IMR-90 (cell line): ENCODE measurements at places on chromosomes 6 and 20. TPM values are rescaled to one million over a fixed set of nuclear protein-coding genes. Genes with fewer than 3 reads are reported as not detected.

Gene BRPF3
- 8.3 and 10.2 TPM in 2 replicates for total RNA-seq

Gene HLA-DMB
- total RNA-seq: 0.18 and 0.28 TPM in 2 replicates

Gene MRAP2
- total RNA-seq: under 0.01 TPM in 1 of 2 replicates, not detected in the other

Gene SLC17A1
- total RNA-seq: not detected in 2 replicates

Gene THBD
- under 0.01 TPM in 1 of 2 replicates, not detected in the other for total RNA-seq

Gene SPTLC3
- total RNA-seq: 1.4 and 1.6 TPM in 2 replicates

Gene GJA1
- total RNA-seq: 314 and 323 TPM in 2 replicates

Gene FKBP1C
- 0.56 and 0.72 TPM in 2 replicates for total RNA-seq

GRCh38 chr20:4875578-4876067, 125.7 kb downstream of the SLC23A2 start:
- no peaks in the 10 kb centered on the region for H3K27me3 ChIP-seq
- no peak overlapping the region for H3K4me3 ChIP-seq
- no peak for DNase-seq
- peaks cover 1% of the 10 kb centered on the region; the same call in 1 of the 2 replicates for H3K4me1 ChIP-seq
- no peak overlapping the region for H3K27ac ChIP-seq

- H3K4me3 ChIP-seq: no peak overlapping the region
- H3K27me3 ChIP-seq: no peaks in the 10 kb centered on the region
- peaks cover 28% of the 10 kb centered on the region for H3K4me1 ChIP-seq
- peak overlapping the region; percentile 77; the same call in 1 of the 2 replicates for H3K27ac ChIP-seq
- H3K36me3 ChIP-seq: peaks cover 41% of the 10 kb centered on the region
- DNase-seq: peak; percentile 89
Measured at GRCh38 chr20:35120012-35120701, 27.0 kb downstream of the EDEM2 start.

DNA sequence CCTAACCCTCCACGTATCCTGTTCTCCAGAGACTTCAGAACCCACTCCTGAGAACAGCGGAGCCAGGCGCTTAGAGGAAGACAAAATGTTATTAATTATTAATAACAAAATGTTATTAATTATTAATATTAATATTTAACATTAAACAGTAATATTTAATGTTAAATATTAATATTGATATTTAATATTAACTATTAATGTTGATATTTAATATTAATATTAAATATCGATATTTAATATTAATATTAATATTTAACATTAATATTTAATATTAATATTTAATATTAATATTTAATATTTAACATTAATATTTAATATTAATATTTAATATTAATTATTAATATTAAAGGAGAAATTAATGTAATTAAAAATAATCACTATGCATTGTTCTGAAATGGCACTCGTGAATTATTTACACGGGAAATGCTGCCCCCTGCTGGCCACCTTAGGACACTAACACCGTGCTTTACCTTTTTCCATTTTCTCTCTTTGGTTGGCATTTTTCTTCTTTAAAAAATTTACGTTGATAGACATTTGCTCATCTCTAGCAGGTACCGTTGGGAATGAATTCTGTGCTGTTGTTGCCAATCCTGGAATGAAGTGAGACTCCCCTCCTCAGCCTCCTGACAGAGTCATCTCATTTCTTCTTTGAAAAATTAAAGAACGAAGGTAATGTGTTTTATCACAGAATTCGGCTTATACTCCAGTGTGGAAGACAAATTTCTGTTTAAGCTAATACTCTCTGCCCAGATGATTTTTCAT, 7.5 kb upstream of the GGTLC1 start:
- no peaks in the 10 kb centered on the region; the same call in 1 of the 2 replicates for H3K27me3 ChIP-seq
- H3K4me3 ChIP-seq: no peak overlapping the region
- no peak overlapping the region for H3K27ac ChIP-seq
- DNase-seq: peak; percentile 24

DNA sequence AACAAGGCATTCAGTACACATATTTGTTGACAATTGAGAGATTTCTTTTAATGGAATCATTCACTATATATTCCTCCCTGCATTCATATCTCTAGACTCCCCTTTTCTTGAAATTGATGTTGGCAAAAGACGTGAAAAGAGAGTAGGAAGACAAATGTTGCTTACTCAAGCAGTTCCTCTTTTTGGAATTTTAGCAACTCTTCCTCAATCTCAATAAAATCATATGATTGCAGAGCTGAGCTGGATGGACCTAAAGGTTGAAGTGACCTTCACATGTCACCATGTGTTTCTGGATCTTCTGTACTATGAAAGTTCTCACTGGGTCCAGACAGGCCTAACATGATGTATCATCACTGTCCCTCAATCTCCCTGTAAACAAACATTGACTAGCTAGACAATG, 18.6 kb downstream of the ADGRF1 start:
- H3K27ac ChIP-seq: no peak overlapping the region
- no peaks in the 10 kb centered on the region for H3K36me3 ChIP-seq
- H3K27me3 ChIP-seq: peaks cover 1% of the 10 kb centered on the region; the same call in 1 of the 2 replicates
- H3K4me3 ChIP-seq: no peak overlapping the region
- no peaks in the 10 kb centered on the region for H3K4me1 ChIP-seq
- DNase-seq: no peak

DNA sequence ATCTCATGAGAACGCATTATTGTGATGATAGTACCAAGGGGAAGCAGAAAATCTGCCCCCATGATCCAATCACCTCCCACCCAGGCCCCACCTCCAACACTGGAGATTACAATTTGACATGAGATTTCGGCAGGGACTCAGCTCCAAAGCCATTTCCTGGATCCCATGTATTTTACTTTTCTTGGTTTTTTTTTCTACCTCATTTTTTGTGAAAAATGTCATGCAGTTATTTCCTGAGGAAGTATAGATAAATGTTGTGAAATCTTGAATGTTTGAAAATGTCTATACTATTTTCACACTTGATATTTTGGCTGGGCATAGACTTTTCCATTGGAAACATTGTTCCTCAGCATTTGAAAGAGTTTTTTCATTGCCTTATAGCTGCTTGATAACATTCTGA, 9.1 kb upstream of the BRPF3 start:
- no peak overlapping the region for H3K27ac ChIP-seq
- no peaks in the 10 kb centered on the region for H3K4me1 ChIP-seq
- H3K36me3 ChIP-seq: no peaks in the 10 kb centered on the region
- no peak for DNase-seq

GRCh38 chr6:158703111-158703836, 53.4 kb downstream of the SYTL3 start:
- no peak for DNase-seq
- no peak overlapping the region for H3K4me3 ChIP-seq
- H3K4me1 ChIP-seq: peaks cover 12% of the 10 kb centered on the region
- no peaks in the 10 kb centered on the region for H3K36me3 ChIP-seq
- no peaks in the 10 kb centered on the region for H3K27me3 ChIP-seq

DNA sequence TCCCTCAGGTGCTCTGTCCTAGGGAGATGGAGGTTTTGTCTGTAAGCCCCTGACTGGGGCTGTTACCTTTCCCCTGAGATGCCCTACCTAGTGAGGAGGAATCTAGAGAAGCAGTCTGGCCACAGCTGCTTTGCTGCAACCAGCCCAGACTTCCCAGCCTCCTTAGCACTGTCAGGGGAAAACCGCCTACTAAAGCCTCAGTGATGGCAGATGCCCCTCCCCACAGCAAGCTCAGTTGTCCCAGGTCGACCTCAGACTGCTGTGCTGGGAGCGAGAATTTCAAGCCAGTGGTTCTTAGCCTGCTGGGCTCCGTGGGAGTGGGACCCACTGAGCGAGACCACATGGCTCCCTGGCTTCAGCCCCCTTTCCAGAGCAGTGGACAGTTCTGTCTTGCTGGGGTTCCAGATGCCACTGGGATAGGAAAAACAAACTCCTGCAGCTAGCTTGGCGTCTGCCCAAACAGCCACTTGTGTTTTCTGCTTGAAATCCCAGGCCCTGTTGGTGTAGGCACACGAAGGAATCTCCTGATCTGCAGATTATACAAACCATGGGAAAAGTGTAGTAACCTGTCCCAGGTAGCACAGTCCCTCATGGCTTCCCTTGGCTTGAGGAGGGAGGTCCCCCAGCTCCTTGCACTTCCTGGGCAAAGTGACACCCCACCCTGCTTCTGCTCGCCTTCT, 146.4 kb upstream of the PROKR2 start:
- no peaks in the 10 kb centered on the region for H3K4me1 ChIP-seq
- H3K27me3 ChIP-seq: peaks cover 2% of the 10 kb centered on the region; the same call in 1 of the 2 replicates
- no peak overlapping the region for H3K4me3 ChIP-seq
- no peaks in the 10 kb centered on the region for H3K36me3 ChIP-seq
- no peak for DNase-seq
- H3K27ac ChIP-seq: no peak overlapping the region

- no peak for DNase-seq
- no peaks in the 10 kb centered on the region for H3K36me3 ChIP-seq
Measured at GRCh38 chr6:54519161-54519560, 210.9 kb downstream of the TINAG start.

DNA sequence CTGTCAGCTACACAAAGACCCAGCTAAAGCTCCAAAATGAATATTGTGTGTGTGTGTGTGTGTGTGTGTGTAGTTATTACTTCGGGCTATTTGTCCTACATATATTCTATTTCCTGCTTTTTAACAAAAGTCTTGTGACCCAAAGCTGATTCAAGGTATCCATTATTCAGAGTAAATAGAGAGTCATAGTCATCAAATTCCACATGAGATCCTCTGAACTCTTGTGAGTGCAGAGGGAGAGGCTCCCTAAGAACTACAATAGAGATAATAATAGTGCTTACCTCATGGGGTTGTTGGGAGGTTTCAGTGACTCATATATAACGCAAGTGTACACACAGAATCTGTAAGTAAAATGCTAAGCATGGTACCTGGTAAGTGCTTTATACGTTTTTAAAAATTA, 95.6 kb upstream of the SHLD1 start:
- H3K4me1 ChIP-seq: peaks cover 33% of the 10 kb centered on the region
- no peaks in the 10 kb centered on the region for H3K36me3 ChIP-seq
- no peak overlapping the region for H3K4me3 ChIP-seq
- peak; percentile 97 for DNase-seq

DNA sequence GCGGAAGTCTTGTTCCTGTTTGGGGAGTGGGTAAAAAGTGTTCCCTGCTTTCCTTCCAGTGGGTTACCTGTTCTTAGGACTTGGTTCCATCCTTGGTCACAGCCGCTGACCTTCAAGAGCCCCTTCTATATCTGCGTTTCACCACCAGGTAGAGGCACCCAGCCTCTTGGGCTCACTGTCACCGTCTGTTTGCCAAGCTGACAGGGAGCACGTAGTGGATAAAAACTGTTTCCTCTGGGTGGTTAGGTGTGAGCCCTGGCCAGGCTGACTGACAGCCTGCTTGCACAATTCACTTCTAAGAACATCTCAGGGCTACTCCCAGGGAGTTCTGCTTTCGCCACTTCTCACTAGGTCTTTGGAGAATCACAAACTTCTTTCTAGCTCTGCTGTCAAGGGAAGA, 1.8 kb upstream of the JPH2 start:
- H3K4me3 ChIP-seq: no peak overlapping the region
- H3K27me3 ChIP-seq: no peaks in the 10 kb centered on the region
- peaks cover 13% of the 10 kb centered on the region for H3K4me1 ChIP-seq
- DNase-seq: no peak
- no peak overlapping the region for H3K27ac ChIP-seq

DNA sequence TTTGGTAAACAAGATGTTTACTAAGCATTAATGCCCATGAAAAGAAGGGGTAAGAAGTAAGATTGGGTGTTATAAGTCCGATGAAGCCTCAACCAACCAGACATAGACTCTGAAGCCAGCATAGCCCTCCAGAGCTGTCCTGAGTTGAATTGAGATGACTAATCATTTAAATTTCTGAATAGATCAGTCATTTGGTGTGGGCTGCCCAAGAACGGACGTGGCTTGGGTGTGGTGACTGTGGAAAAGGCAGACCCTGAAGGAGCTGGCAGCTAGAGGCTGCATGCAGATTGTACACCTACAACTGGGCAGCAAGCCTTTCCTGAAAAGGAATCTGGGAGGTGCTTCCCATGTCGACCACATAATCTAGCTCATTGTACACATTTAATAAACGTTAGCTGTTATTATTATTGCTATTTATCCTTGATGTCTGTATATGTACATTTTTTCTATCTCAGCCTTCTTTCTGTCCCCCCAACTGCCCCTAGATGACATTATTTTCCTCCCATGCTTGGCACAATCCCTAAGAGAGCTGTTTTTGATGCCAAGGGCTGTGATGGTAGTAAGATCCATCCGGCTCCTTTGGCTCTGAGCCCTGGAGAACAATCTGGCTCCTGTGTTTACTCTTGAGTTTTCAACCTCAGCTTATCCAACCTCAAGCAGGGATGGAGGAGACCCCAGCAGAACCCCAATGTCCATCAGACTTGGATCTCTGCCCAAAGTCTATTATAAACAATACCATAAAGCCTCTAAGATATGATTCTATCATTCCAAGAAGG, 57.6 kb upstream of the JAG1 start:
- H3K27me3 ChIP-seq: no peaks in the 10 kb centered on the region
- peaks cover 16% of the 10 kb centered on the region for H3K4me1 ChIP-seq
- H3K36me3 ChIP-seq: no peaks in the 10 kb centered on the region

- no peak overlapping the region for H3K27ac ChIP-seq
- H3K27me3 ChIP-seq: no peaks in the 10 kb centered on the region
- H3K4me1 ChIP-seq: no peaks in the 10 kb centered on the region
- no peaks in the 10 kb centered on the region for H3K36me3 ChIP-seq
- no peak for DNase-seq
- no peak overlapping the region for H3K4me3 ChIP-seq
Measured at GRCh38 chr6:68158256-68158655, 476.8 kb upstream of the ADGRB3 start.

DNA sequence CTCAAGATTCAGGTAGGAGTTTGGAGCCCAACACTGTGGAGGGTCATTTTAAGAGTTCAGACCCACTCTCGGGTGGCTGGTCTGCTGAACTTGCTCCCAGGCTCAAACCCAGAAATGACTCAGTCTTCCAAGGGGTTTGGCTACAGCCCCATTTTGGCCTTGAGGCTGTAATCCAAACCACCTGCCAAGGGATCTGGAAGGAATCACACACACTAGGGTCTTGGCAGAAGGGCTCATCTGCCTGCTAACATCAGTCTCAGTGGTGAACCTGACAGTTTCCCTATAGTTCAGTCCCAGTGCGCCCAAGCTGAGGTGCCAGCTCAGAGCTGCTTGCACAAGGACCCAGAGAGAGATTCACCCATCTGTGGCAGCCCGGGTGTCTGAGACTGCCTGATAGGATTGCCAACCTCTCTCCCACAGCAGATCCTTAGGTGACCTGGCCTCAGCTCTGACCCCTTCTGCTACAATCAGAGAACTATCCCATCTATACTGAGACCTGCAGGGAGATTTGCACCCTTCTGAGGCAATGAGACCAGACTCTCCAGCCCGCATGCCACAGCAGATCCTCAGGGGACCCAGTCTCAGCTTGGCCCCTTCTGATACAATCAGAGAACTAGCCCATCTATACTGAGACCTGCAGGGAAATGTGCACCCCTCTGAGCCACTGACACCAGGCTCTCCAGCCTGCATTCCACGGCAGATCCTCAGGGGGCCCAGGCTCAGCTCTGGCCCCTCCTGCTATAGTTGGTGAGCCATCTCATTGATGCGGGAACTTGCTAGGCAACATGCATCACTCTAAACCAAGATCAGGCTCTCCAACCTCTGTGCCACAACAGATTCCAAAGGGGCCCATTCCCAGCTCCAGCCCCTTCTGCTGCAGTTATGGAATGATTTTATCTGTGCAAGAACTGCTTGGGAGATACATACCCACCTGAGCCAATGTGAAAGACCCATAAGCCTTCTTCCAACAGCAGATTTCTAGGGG, 48.2 kb downstream of the THBS2 start:
- DNase-seq: peak; percentile 79
- peaks cover 7% of the 10 kb centered on the region; the same call in 1 of the 2 replicates for H3K4me1 ChIP-seq
- H3K27ac ChIP-seq: no peak overlapping the region
- H3K36me3 ChIP-seq: no peaks in the 10 kb centered on the region
- no peaks in the 10 kb centered on the region for H3K27me3 ChIP-seq
- H3K4me3 ChIP-seq: no peak overlapping the region
